ENCODE measurements at places on chromosomes 16 and 17.

GRCh38 chr17:31092475-31093064 is 2.2 kb upstream of the NF1 start:
- no peak for DNase-seq

DNA sequence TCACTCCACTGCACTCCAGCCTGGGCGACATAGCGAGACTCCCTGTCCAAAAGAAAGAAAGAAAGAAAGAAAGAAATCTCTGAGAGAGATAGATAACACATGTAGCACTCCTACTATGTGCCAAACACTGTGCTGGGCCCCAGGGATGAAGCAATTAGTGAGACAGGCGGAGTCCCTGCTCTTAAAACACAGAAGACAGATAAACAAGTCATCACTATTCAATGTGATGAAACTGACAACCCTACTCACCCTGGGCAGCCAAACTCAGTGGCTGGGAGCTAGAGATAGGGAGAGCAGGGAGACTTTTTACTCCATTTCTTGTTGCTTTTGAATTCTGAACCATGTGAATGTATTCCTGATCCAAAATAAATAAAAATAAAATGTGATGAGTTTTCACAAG is 35.2 kb upstream of the GOSR2 start:
- no peak for DNase-seq

DNA sequence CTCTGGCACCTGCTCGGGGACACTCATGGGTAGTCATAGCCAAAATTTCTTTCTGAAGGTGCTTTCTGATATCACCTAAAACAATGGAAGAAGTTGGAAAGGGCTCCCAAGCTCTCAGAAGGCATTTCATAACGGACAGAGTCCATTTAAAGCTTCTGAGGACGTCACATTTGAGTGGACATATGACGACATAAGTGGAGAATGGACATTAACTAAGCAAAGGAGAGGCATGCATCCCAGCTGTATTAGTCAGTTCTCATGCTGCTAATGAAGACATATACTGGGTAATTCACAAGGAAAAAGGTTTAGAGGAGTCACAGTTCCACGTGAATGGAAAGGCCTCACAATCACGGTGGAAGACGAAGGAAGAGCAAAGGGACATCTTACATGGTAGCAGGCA is 260.2 kb upstream of the DYNLRB2 start:
- no peak for DNase-seq

DNA sequence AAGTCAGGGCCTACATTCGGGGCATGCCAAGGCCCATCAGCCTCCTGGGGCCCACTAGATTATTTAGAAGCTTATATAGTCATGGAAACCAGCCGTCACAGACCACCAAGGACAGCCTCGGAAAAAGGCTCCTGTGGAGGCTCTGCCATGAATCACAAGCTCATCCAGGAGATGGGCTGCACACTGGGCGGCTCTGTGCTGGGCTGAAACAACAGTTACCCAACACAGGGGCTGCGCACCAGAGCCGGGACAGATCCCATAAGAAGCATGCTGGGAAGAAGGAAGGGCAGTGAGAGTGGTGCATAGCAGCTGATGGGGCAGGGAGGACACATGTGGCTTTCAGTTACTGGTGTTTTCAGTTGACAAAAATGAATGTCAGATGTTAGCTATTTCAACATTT is 67.7 kb upstream of the GSG1L start:
- DNase-seq = no peak

DNA sequence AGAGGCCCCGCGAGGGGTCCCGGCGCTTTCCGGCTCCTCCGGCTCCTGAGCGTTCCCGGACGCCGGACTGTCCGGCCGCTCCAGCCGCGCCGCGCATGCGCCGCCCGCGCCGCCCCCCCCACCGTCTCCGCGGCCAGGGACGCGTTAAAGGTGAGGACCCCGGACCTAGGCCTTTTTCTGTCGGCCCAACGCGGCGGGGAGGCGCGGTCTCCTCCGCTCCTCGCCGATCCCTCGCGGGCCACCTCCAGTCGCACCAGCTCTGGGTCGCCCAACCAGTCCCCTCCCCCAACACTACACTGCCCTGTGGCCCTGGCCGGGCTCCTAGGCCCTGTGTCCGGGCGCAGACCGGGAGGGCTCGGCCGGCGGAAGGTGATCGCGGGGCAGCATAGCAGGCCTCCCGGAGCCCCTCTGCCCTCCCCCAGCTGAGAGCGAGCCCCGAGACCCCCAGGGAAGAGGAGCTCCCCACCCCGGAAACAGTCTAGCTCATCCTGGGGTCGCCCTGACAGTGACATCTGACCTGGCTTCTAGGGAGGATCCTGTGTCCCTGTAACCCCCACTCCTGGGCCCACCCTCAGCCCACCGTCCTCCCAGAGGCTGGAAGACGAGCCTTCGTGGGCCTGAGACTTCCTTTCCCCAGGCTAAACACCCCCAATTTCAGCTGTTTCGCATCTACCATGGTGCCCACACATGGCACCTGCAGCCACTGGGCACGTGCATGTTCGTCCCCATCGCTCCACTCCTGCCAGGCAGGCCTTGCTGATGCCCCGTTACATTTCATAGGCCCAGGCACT is 14.7 kb upstream of the BCAR1 start:
- DNase-seq = no peak

- DNase-seq = no peak
Measured at GRCh38 chr17:28368306-28368831, 1.7 kb downstream of the VTN start.

- DNase-seq = no peak
Measured at GRCh38 chr16:47581114-47581513, 120.0 kb downstream of the PHKB start.

GRCh38 chr16:85168732-85169256 is 56.5 kb upstream of the CIBAR2 start:
- no peak for DNase-seq

GRCh38 chr17:6162216-6162615 is 92.0 kb downstream of the WSCD1 start:
- DNase-seq = no peak

- no peak for DNase-seq
Measured at GRCh38 chr17:21357696-21358656, 18.2 kb upstream of the KCNJ12 start.

DNA sequence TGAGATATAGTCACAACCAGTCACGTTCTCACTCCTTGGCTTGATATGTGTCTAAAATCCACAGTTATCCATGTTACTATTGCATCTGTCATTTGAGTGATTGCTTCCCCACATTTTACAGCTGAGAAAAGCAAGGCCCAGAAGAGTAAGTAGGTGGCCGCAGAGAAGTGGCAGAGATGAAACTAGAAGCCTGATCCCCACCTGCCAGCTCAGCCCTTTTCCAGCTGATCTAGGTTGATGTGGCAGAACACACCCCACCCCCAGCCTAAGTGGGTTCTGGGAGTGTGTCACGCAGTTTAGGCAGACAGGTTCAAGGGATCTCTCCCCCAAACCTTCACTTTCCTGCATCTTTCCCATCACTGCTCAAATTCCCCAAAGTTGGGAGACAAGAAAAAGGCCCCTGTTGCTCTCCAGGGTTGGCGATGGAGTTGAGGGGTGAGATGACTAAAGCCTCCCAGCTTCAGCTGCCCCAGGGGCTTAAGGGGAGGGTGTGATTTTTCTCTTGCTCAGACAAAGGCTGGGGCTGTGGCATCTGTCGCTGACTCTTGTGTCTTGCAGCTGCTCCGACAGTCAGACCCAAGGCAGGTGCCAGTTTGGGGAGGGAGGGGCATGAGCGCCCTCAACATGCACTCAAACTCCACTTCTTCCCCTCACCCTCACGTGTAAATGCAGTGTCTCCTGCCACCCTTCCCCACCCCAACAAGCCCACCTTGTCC is 48.9 kb upstream of the LHX1 start:
- DNase-seq = no peak

- no peak for DNase-seq
Measured at GRCh38 chr16:13165024-13165423, 263.6 kb downstream of the SHISA9 start.

DNA sequence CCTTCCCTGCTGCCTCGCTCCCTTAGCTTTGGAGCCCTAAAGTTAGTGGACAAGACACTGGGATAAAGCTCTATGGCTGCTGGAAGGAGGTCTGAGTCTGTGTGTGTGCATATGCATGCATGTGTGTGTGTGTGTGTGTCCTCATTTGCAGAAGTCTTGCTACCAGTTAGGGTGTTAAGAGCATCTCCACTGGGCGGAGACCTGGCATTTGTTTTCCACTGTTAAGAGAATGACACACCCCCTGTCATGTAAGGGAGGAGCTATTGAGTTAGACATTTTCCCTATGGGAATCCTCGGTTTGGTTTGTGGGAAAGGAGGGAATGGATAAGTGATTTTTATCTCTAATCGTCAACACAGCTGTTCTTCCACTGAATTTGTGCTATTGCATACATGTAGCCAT is 24.8 kb upstream of the ARHGAP23 start:
- no peak for DNase-seq

- no peak for DNase-seq
Measured at GRCh38 chr17:48547808-48548522, 3.1 kb upstream of the HOXB2 start.

GRCh38 chr16:56743840-56744239 is 13.9 kb downstream of the NUP93 start:
- no peak for DNase-seq

DNA sequence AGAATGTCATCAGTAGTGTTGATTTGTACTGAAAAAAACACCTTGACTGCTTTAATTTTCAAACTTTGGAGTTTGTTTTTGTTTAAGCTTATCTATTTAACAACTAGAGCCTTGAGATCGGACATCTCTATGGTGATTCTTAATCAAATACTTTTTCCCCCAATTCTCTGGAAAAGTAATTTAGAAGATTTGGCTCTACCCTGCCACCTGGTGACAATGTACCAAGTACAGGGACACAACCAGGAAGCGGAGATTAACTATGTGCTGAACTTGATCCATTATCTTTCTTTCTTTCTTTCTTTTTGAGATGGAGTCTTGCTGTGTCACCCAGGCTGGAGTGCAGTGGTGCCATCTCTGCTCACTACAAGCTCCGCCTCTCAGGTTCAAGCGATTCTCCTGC is 30.8 kb downstream of the USP43 start:
- DNase-seq = no peak

GRCh38 chr17:72134608-72135394 is 14.0 kb downstream of the SOX9 start:
- no peak for DNase-seq

DNA sequence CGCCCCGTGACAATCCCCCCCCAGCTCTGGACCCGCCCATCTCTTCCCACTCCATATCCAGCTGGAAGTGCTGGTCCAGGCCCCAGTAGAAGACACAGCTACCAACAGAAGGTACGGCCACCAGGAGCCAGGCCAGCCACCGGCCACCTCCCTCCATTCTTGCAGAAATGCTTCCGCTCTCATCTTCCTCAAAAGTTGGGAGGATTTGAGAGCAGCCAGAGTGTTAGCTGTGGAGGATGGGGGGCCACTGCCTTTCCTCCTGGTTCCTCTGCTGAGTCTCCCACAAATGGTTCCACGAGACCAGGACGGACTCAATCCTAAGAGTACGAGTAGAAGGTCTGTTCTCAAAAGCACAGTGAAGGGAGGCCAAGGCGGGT is 78.3 kb downstream of the GAS7 start:
- DNase-seq = no peak

- no peak for DNase-seq
Measured at GRCh38 chr16:11706180-11706742, 36.4 kb downstream of the TXNDC11 start.

- DNase-seq = no peak
Measured at GRCh38 chr16:84746875-84747274, 47.1 kb downstream of the USP10 start.

- no peak for DNase-seq
Measured at GRCh38 chr17:205148-205669, 23.8 kb upstream of the DOC2B start.

- DNase-seq = no peak
Measured at GRCh38 chr16:12000032-12000431, 23.5 kb downstream of the SNX29 start.

GRCh38 chr17:61662741-61663140 is 71.7 kb upstream of the NACA2 start:
- no peak for DNase-seq

GRCh38 chr16:71777329-71777728 is 31.3 kb downstream of the AP1G1 start:
- DNase-seq = no peak

DNA sequence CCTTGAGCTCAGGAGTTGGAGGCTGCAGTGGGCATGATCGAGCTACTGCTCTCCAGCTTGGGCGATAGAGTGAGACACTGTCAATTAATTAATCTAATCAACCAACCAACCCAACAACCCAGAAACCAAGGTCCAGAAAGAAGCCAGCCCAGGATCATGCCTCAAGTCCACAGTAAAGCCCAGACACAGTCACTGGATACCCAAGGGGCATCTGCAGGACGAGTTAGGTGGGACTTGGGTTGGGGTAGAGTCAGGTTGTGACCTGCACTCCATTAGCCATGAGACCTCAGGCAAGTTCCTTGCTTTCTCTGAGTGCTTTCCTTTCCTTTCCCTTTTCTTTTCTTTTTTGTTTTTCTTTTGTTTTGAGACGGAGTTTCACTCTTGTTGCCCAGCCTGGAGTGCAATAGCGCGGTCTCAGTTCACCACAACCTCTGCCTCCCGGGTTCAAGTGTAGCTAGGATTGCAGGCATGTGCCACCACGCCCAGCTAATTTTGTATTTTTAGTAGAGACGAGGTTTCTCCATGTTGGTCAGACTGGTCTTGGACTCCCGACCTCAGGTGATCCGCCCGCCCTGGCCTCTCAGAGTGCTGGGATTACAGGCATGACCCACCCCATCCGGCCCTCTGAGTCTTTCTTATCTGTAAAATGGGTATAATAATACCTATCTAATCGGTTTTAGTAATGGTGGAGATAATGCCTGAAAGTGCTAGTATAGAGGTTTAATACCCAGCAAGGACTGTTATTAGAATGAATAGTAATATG is 3.5 kb upstream of the HSD17B1 start:
- no peak for DNase-seq

GRCh38 chr17:9805769-9806168 is 14.4 kb upstream of the DHRS7C start:
- no peak for DNase-seq

DNA sequence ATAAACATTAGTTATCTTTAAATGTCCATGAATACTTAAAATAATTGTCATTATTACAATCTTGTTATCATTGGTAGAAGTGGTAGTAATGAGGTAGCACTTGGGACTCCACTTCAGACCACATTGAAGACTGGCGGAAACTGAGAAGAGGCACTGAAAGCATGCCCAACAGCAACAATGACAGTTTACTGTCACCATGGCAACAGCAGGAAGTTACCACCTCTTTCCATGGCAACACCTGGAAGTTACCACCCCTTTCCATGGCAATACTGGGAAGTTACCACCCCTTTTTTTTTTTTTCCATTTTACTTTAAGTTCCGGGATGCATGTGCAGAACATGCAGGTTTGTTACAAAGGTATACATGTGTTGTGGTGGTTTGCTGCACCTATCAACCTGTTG is 494.9 kb upstream of the RBFOX1 start:
- DNase-seq = no peak

DNA sequence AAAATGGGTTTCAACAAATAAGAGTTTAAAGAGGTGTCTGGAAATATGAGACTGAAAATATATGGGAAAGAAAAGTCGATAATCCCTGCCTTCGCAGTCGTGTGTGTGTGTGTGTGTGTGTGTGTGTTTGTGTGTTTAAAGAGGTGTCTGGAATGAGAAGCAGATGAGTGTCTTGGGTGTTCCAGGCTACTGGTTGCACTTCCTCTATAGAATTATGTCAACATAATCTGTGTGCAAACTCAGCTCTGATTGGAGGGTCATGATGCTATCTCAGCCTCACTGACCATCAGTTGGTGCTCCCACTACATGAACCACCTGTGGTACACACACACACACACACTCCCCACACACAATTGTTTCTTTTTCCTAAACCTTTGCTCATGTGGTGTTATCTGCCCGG is 347.3 kb downstream of the NPIPA8 start:
- no peak for DNase-seq

- no peak for DNase-seq
Measured at GRCh38 chr17:57669671-57670529, 75.2 kb downstream of the CCDC182 start.
